Activated T-cell treated with anti-CD3 and anti-CD28 coated beads for 48 hours (primary cell): ENCODE measurements at places on chromosomes 3 and 15.

DNA sequence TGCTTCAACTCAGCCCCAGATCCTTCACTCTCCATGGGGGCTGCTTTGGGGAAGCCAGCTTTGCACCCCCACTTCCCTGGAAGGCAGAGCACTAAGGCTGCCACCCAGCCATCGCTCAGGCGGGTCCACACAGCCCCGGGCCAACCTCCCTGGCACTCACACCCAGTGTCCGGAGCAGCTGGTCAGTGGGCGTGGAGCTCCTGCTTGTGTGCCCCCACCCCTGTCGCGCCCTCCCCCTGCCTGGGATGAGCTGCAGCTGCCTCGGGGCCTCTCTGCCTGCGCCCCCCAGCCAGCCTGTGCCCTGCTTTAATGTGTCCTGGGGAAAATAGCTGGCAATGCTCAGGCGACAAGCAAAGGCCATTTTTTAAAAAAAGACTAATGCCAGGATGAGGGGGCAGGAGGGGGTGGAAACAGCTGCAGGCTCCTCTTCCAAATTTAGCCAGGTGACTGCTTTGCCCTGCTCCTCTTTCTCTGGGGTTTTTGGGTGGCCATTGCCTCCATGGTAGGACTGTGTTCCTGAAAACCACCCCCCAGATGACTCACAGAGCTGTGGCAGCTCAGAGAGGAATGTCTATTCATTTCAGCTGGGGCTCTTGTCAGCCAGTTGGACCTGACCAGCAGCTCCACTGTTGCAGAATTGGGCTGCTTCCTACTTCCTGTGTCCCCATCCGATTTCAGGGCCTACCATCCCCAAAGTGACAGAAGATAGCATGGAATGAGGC, 65.0 kb downstream of the CEMIP start:
- DNase-seq: no peak

DNA sequence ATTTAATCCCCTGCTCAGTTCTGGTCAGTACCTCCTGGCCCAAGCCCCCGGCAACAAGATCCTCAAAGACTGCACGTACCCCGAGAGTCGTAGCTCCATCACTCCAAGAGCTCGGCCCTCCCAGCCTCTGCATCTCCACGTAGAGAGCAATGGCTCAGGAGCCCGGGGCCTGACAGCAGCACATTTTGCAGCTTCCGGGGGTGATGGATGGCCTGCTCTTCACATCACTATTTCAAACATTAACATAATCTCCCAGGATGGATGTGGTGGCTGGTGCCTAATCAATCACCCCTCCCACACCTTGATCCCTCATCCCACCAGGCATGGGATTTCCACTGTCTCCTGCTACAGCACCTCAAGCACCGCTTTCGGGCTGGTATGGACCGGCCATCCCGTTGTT, 28.1 kb downstream of the CACNA2D2 start:
- DNase-seq: no peak

GRCh38 chr3:197372047-197372661, 73.7 kb upstream of the DLG1 start:
- no peak for DNase-seq

DNA sequence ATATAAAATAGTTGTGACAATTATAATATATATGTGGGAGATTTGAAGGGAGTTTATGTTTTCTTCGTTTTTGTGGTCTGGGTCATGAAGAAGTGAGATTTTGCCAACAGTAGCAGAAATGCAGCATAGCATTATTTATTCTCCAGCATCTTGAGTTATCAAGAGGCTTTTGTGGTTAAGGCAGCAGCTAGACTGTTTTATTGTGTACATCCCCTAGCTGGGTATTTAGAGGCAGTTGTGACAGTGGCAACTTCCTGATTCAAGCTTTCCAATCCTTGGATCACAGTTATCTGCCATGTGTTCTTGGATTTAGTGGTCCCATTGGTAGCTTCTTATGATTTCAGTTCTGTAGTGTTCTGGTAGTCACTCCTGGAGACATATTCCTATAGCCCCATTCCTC, 29.0 kb downstream of the ARIH1 start:
- DNase-seq: no peak

DNA sequence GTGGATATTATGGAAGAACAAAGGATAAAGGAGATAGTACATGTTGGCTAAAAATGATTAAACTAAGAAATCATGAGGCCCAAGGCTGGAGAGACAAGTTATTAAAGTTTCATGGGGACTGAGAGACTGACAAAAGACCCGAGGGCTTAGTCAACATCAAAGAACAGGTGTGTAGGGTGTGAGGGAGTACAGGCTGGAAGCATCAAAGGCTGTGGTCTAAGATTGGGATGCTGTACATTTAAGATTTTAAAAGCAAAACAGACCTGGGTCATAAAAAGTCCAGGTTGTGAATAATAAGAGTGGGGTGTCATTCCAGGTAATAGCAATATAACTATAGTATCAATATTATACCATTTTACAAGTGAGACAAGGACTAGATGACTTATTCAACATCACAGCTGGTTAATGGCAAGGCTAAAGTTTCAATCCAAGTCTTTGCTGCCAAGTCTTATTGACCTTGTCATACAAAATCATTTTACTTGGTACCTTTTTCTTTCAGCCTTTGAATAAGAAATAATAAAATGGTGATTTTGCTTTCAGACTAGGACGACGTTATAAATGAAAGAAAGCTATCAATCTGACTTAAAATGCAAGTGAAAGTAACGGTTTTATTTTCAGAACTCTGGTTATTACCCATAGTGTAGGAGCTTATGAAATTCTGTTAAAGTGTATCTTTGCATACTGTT, 211.6 kb downstream of the TNIK start:
- DNase-seq: no peak

- no peak for DNase-seq
Observed at GRCh38 chr3:71244826-71245488, 338.6 kb downstream of the FOXP1 start.

DNA sequence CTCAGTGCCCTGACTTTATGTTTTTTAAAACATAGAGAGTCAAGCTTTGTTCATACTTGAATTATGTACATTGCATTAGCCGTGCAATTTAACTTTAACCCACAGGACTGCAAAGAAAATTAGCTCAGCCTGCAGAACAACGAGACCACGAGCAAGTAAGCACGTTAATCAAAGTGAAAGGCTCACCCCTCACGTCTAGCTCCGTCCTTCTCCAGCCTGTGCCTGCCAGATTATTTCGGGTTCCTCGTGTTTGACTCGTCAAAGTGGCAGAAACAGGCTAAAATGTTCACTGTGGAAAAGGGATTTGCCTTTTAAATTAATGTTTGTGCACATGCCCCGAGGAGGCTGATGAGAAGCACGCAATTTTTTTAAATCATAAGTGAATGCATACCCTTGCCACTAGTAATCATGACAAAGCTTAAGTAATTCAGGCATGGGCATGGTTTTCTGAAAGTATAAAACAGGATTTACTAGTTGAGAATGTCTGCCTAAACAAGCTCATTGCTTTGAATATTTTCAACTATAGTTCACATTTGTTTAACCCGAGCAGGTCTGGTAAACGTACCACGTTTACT, 15.3 kb downstream of the ZBTB38 start:
- DNase-seq: no peak

- no peak for DNase-seq
Observed at GRCh38 chr3:115165266-115165665, 18.2 kb upstream of the ZBTB20 start.

- no peak for DNase-seq
Observed at GRCh38 chr3:110495201-110495927, 576.3 kb upstream of the NECTIN3 start.

DNA sequence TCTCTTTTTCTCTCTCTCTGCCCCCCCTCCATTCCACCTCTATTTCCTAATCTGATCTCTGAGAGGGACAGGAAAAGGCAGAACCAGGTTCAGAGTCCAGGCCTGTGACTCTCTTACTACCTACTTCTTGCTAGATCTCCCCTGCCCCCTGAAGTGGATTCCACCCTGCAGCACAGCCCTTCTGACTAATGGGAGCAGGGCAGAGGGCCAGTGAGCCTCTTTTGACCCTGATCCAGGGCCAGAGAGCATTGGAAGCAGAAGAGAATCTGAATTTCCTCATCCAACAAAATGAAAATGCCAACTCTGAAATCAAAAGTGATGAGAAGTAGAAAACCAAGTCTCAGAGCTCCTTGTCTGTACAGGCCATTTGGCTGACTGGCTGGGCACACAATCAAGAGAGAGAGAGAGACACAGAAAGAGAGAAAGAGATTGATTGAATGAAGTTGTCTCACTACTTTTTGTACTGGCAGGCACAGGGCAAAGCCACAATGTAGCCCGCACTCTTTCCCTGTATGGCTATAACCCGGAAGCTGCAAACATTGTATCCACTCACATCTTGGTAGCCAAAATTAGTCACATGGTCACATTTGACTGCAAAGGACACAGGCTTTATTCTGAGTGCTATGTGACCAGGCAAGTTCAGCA, 31.6 kb upstream of the GLCE start:
- DNase-seq: no peak

DNA sequence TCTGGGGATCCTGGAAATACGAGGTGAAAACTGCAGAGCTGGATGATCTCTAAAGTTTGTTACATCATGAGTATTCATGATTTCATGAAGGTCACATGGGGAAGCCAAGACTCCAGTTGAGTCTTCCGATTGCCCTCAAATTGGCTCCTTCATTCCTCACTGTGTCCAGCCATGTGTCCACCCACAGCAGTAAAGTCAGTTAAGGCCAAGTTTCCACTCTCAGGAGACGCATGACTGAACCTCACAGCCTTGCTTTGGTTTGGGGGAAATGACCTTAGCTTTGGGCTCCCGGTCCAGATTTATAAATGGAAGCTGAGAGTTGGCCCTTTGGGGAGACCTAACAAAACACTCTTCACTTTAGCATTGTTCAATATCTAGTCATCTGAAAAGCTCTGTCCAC, 289.7 kb upstream of the MCTP2 start:
- DNase-seq: no peak

GRCh38 chr15:62711691-62712454, 330.7 kb upstream of the TPM1 start:
- DNase-seq: peak; percentile 5

GRCh38 chr3:170719300-170719699, 133.4 kb upstream of the SLC7A14 start:
- no peak for DNase-seq

- DNase-seq: no peak
Observed at GRCh38 chr15:88011533-88011932, 245.0 kb downstream of the NTRK3 start.

- DNase-seq: no peak
Observed at GRCh38 chr3:143998266-143998665, 26.6 kb downstream of the DIPK2A start.

DNA sequence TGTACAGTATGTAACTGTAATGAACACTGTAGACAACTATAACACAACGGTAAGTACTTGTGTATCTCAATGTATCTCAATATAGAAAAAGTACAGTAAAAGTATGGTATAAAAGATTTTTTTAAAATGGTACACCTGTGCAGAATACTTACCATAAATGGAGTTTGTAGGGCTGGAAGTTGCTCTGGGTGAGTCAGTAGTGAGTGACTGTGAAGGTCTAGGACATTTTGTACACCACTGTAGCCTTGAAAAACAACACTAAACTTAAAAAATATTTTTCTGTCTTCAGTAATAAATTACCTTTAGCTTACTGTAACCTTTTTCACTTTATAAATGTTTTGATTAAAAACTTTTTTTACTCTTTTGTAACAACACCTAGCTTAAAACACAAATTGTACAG, 142.9 kb downstream of the ATG7 start:
- DNase-seq: no peak

DNA sequence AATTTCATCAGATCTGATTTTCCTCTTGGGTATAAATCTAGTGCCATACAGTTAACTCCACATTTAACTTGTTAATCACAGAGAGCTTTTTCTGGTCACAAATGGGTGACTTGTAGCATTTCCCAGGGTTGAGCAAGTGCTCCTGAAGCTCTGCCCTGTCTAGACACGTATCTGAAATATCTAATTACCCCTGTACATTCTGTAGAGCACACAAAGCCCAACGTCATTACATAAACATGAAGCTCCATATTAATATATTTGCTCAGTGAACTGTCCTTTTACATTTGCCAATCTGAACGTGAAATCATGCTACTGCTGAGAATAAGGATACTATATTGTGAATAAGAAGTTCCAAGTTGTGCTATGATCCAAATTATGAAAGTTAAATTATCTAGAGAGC, 49.0 kb downstream of the THBS1 start:
- DNase-seq: no peak

GRCh38 chr3:16848007-16848406, 36.7 kb upstream of the PLCL2 start:
- no peak for DNase-seq

GRCh38 chr3:193333229-193333628, 45.3 kb downstream of the ATP13A5 start:
- no peak for DNase-seq

GRCh38 chr3:49199239-49199899, 28.0 kb downstream of the KLHDC8B start:
- DNase-seq: peak; percentile 19

- no peak for DNase-seq
Observed at GRCh38 chr3:58336135-58336882, 3.6 kb downstream of the PXK start.

- no peak for DNase-seq
Observed at GRCh38 chr15:97502038-97502437, 458.5 kb upstream of the ARRDC4 start.

DNA sequence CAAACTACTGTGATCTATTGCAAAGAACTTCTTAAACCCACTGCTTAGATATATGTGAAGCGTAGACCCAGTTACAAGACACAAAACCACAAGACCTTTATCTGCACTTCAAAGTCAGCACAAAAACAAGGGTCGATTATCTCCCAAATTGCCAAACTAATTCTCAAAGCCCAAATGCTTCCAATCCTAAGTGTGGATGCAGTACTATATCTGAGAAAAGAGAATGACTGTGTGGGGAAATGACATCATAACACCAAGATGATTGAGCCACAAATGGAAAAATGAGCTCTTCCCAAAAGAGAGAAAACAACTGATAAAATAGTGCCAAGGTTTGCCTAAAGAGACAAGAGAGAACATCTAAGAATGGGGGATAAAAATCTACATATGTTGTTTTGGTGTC, 86.2 kb downstream of the MEIS2 start:
- no peak for DNase-seq

DNA sequence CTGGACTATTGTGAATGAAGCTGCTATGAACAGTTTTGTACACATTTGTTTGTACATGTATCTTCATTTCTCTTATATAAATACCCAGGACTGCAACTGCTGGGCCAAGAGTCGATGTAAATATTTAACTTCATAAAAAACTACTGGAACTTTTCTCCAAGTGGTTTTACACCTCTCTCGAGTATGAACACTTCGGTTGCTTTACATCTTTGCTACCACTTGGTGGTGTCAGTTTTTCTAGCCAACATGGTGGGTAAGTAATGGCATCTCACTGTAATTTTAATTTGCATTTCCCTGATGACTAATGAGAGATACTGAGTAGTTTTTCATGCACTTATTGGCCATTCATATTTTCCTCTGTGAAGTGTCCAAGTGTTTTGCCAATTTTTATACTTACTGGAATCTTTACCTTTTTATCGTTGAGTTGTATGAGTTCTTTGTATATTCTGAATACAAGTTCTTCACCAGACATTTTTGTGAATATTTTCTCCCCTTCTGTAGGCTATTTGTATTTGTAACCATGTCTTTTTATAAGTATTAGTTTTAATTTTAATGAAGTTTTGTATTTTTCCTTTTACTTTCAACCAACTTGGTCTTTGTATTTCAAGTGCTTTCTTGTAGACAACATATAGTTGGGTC, 44.4 kb downstream of the PCOLCE2 start:
- no peak for DNase-seq
